ENCODE measurements at places on chromosomes 2 and 18. TPM values are rescaled to one million over a fixed set of nuclear protein-coding genes. Genes with fewer than 3 reads are reported as not detected.

Gene STPG4
- total RNA-seq = 0.14 TPM

GRCh38 chr2:191249156-191249813, 4.1 kb downstream of the MYO1B start:
- H3K36me3 ChIP-seq = no peaks in the 10 kb centered on the region
- no peak for DNase-seq
- no peaks in the 10 kb centered on the region for H3K27me3 ChIP-seq
- H3K4me1 ChIP-seq = peaks cover 21% of the 10 kb centered on the region
- H3K4me3 ChIP-seq = no peak overlapping the region
- no peak overlapping the region for H3K27ac ChIP-seq

- H3K27me3 ChIP-seq = no peaks in the 10 kb centered on the region
- peak overlapping the region; percentile 95 for H3K4me3 ChIP-seq
- peak; percentile 65 for DNase-seq
- H3K4me1 ChIP-seq = peaks cover 5% of the 10 kb centered on the region
- no peaks in the 10 kb centered on the region for H3K36me3 ChIP-seq
Measured at GRCh38 chr2:11342551-11343367, 1.7 kb downstream of the ROCK2 start.

- no peak for DNase-seq
- no peak overlapping the region for H3K4me3 ChIP-seq
- H3K4me1 ChIP-seq = no peaks in the 10 kb centered on the region
- no peaks in the 10 kb centered on the region for H3K27me3 ChIP-seq
- no peaks in the 10 kb centered on the region for H3K36me3 ChIP-seq
Measured at GRCh38 chr2:141927536-141927935, 203.3 kb downstream of the LRP1B start.

GRCh38 chr2:24297663-24298062, 62.7 kb downstream of the ITSN2 start:
- H3K4me1 ChIP-seq = no peaks in the 10 kb centered on the region
- H3K27me3 ChIP-seq = no peaks in the 10 kb centered on the region
- H3K27ac ChIP-seq = no peak overlapping the region
- no peak for DNase-seq

- H3K4me1 ChIP-seq = no peaks in the 10 kb centered on the region
- no peak overlapping the region for H3K4me3 ChIP-seq
- H3K27me3 ChIP-seq = no peaks in the 10 kb centered on the region
- DNase-seq = no peak
- H3K36me3 ChIP-seq = no peaks in the 10 kb centered on the region
Measured at GRCh38 chr2:183656121-183656520, 531.9 kb downstream of the NUP35 start.

- no peak overlapping the region for H3K4me3 ChIP-seq
- H3K27me3 ChIP-seq = no peaks in the 10 kb centered on the region
- no peak overlapping the region for H3K27ac ChIP-seq
- H3K4me1 ChIP-seq = no peaks in the 10 kb centered on the region
- DNase-seq = no peak
Measured at GRCh38 chr2:156115338-156115737, 217.2 kb downstream of the NR4A2 start.

DNA sequence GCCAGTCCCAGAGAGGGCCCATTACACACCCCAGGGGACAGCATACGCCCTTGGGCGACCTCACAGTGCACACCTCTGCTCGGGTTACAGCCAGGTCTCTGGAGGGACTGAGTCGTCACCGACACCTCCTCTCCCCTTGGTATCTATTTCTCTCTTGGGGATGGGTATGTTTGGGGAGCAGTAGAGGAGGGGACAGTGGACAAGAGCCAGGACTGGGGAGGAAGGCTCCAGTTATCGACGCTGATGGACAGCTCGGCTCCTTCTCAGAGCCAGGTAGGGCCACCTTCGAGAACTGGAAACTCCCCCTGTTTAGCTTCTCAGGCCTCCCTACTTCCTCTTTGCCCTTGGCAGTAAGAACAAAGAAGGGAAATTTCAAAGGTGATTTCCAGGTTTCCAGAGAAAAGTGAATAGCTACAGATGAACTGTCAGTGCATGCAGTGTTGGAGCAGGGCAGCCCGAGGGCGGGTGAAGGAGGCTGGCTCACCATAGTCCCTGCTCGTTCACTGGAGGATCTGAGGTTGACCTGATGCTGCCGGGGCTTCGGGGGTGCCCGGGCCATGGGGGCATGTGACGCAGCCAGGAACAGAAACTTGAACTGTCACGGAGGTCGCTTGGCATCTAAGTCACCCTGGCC, 4.4 kb upstream of the SEMA4C start:
- H3K4me3 ChIP-seq = no peak overlapping the region
- no peaks in the 10 kb centered on the region for H3K27me3 ChIP-seq
- H3K27ac ChIP-seq = no peak overlapping the region
- no peak for DNase-seq
- H3K4me1 ChIP-seq = peaks cover 44% of the 10 kb centered on the region

- no peaks in the 10 kb centered on the region for H3K4me1 ChIP-seq
- no peak overlapping the region for H3K4me3 ChIP-seq
- H3K36me3 ChIP-seq = peaks cover 56% of the 10 kb centered on the region
- H3K27ac ChIP-seq = no peak overlapping the region
- H3K27me3 ChIP-seq = no peaks in the 10 kb centered on the region
Measured at GRCh38 chr2:227536445-227536844, 62.2 kb upstream of the SCYGR2 start.

All from SJCRH30 (cell line).